Testis (tissue), 5 donors: ENCODE measurements at places on chromosomes 5 and 9. TPM values are rescaled to one million over a fixed set of nuclear protein-coding genes. Genes with fewer than 3 reads are reported as not detected.

DNA sequence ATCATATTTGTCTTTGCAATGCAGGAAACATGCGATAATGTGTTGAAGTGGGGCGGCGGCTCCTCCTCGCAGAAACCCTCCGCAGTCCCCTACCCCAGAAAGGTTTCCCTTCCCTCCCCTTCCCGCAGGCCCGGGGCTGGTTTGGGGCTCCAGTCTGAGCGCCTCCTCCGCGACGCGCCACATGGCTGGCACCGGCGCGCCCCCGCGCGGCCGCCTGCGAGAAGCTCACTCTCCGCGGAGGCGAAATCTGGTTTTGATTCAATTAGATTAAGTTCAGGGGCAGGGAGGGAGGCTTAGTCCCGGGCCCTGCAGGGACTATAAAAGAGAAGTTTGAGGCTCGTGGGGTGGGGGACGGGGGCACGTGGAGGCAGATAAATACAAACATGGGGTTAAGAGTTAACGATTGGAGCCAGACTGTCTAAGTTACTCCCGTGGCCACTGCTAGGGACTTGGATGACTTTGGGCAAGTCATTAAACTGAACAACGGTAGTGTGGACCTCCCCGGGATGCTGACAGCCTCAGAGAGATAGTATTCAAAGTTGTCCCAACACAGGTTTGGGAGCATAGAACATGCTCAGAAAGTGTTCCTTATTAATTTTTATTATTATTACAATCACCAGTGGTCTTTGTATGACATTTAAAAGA lies 69.4 kb downstream of the MSX2 start:
- H3K36me3 ChIP-seq: no peaks in the 10 kb centered on the region
- H3K27ac ChIP-seq: no peak overlapping the region
- H3K4me3 ChIP-seq: no peak overlapping the region

GRCh38 chr5:178785999-178786398 lies 55.5 kb upstream of the ZNF354A start:
- no peak overlapping the region for H3K27ac ChIP-seq
- no peak overlapping the region for H3K4me3 ChIP-seq
- no peaks in the 10 kb centered on the region for H3K36me3 ChIP-seq
- H3K27me3 ChIP-seq: no peaks in the 10 kb centered on the region

GRCh38 chr9:88953381-88954029 lies 37.8 kb upstream of the S1PR3 start:
- no peaks in the 10 kb centered on the region for H3K27me3 ChIP-seq
- H3K27ac ChIP-seq: no peak overlapping the region
- no peaks in the 10 kb centered on the region for H3K36me3 ChIP-seq
- H3K4me1 ChIP-seq: peaks cover 13% of the 10 kb centered on the region
- H3K4me3 ChIP-seq: no peak overlapping the region

DNA sequence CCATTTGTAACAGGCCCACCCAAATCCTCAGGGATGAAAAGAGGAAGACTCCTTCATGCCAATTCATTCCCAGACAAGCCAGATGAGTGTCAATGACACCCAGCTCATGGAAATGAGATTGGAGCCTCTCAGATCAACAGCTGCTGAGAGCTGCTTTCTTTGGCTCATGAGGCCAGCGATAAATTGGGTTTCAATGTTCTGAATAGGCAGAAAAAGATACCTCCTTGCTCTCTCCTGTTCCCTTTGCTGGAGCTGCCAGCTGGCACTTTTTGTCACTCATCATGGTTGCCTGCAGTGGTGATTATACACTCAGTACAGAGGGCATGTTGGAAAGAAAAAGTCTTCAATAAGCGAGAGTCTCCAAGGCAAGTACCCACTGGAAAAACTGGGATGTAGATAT lies 47.1 kb downstream of the SH3RF2 start:
- H3K4me1 ChIP-seq: no peaks in the 10 kb centered on the region
- H3K4me3 ChIP-seq: no peak overlapping the region
- H3K36me3 ChIP-seq: no peaks in the 10 kb centered on the region
- H3K27me3 ChIP-seq: no peaks in the 10 kb centered on the region

PLAC8L1 gene
- 7.8 TPM for total RNA-seq

CBY3 gene
- 12.8 TPM for total RNA-seq

DNA sequence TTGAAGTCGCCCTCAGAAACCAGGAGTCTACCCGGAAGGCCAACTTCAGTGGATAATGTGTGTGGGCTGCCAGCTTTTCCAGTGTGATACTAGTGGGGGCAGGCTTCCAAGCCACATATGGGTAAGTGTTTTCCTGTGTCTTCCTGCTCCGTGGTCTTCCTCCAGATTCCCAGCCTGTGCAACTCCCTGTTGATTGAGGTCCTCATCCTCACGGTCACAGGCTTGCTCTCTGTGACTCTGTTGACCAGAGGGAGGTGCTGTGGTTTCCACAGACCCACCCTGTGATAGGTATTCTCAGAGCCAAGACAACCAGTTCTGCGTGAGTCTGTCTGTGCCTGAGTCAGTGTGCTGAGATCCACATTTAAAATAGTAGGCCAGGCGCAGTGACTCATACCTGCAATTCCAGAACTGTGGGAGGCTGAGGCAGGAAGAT lies 388.0 kb upstream of the IRX2 start:
- no peaks in the 10 kb centered on the region for H3K27me3 ChIP-seq
- DNase-seq: no peak
- H3K4me3 ChIP-seq: no peak overlapping the region
- no peak overlapping the region for H3K27ac ChIP-seq
- no peaks in the 10 kb centered on the region for H3K36me3 ChIP-seq
- H3K4me1 ChIP-seq: no peaks in the 10 kb centered on the region

IFNB1 gene
- total RNA-seq: not detected

LCP2 gene
- 11.5 TPM for total RNA-seq

- no peaks in the 10 kb centered on the region for H3K27me3 ChIP-seq
- H3K4me1 ChIP-seq: no peaks in the 10 kb centered on the region
- H3K36me3 ChIP-seq: no peaks in the 10 kb centered on the region
- no peak for DNase-seq
- H3K27ac ChIP-seq: no peak overlapping the region
- H3K4me3 ChIP-seq: no peak overlapping the region
These were observed 127.5 kb upstream of the PLCXD3 start for GRCh38 chr5:41637869-41638268.

DNA sequence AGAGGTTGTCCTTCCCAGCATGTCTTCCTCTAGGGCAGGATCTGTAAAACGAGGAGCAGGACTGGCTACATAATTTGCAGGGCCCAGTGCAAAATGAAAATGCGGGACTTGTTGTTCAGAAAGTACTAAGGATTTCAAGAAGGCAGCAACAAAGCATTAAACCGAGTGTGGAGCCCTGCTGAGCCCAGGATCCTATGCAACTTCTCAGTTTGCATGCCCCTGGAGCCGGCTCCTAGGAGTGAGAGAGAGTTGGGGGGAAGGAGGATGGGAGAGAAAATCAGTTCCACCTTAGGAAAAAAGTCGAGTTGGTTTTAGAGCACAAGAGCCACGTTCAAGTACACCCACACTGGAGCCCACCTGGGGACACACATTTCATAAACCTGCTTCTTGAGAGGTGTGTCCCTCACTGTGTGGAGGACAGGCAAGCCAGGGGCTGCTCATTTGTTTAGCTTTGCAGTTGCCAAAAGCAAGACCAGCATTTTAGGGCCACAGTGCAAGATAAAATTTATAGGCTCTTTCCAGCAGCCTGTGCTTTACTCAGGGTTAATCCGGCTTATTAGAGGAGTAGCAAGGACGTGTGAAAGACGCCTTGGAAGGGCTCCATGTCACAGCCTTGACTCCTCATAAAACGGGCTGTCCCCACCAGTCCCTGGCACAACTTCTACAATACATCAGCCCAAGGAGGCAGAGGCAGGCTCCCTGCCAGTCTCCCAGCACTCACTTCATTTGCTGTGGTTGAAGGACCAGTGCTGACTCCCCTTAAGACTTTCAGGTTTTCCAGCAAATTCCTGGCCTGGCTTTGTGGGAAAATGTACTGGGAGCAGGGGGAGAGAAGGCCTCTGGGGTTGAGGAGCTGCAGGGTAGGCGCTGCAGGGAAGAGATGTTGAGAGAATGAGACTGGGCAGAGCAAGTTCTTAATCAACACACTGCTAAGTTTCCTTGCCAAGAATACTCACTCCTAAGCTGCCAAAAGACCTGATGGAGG lies 159.7 kb upstream of the SEMA6A start:
- H3K4me3 ChIP-seq: no peak overlapping the region
- H3K27ac ChIP-seq: no peak overlapping the region
- no peaks in the 10 kb centered on the region for H3K27me3 ChIP-seq
- no peaks in the 10 kb centered on the region for H3K36me3 ChIP-seq
- no peaks in the 10 kb centered on the region for H3K4me1 ChIP-seq
- DNase-seq: peak; percentile 18

SPATA31E1 gene
- 4.8 TPM for total RNA-seq

GRCh38 chr5:58545912-58546311 lies 37.0 kb upstream of the RAB3C start:
- no peak overlapping the region for H3K27ac ChIP-seq
- no peaks in the 10 kb centered on the region for H3K36me3 ChIP-seq
- no peak overlapping the region for H3K4me3 ChIP-seq
- no peaks in the 10 kb centered on the region for H3K4me1 ChIP-seq
- no peak for DNase-seq

DNA sequence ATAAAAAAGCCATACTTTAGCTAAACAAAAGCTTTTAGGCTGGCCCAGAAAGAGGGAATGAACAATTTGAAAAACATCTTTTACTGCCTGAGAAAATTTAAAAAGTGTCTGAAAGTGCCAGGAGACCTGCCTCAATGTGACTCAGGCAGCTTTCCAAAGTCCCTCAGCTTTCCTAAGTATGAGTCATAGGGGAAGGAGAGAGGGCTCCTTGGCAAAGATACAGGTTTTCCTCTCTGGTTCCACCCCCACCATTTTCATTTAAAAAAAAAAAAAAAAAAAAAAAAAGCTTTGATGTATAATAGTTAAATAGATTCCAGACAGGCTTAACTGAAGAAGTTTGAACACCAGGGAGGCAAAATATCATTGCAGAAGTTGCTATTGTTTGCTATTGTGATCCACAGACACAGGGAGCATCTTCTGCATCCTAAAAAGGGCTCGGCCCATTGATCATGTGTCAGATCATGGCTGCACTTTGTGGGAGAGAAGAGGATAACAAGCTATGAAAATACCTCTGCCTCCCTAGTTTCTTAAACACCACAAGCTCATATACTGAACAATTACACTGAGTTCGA lies 71.5 kb downstream of the MRPS27 start:
- no peak overlapping the region for H3K27ac ChIP-seq
- H3K4me1 ChIP-seq: peaks cover 31% of the 10 kb centered on the region
- H3K27me3 ChIP-seq: no peaks in the 10 kb centered on the region
- H3K4me3 ChIP-seq: no peak overlapping the region
- DNase-seq: peak; percentile 46
- no peaks in the 10 kb centered on the region for H3K36me3 ChIP-seq

DNA sequence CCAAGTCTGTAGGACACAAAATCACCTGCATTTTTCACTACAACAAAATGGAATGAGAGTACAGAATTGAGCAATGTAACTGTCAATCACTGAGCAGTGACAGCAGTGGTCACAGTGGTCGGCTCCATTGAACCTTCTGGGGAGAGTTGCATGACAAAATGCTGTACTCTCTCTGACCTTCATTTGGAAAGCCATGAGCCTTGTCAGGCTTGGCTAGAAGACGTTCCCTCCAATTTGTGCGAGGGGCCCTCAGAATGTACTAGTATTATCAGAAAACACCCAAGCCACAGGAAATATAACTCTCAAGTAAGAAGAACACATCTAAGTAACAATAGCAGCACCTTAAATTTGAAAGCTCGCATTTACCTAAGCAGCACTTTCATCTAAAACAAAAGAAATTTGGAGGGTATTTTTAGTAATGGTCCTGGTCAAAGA lies 425.6 kb upstream of the MEF2C start:
- no peaks in the 10 kb centered on the region for H3K36me3 ChIP-seq
- no peaks in the 10 kb centered on the region for H3K27me3 ChIP-seq
- no peak overlapping the region for H3K4me3 ChIP-seq
- no peak overlapping the region for H3K27ac ChIP-seq

- H3K4me3 ChIP-seq: no peak overlapping the region
- no peaks in the 10 kb centered on the region for H3K4me1 ChIP-seq
- H3K27me3 ChIP-seq: no peaks in the 10 kb centered on the region
- H3K27ac ChIP-seq: no peak overlapping the region
- no peaks in the 10 kb centered on the region for H3K36me3 ChIP-seq
These were observed 348.0 kb downstream of the ZNF608 start for GRCh38 chr5:124398460-124398859.

DNA sequence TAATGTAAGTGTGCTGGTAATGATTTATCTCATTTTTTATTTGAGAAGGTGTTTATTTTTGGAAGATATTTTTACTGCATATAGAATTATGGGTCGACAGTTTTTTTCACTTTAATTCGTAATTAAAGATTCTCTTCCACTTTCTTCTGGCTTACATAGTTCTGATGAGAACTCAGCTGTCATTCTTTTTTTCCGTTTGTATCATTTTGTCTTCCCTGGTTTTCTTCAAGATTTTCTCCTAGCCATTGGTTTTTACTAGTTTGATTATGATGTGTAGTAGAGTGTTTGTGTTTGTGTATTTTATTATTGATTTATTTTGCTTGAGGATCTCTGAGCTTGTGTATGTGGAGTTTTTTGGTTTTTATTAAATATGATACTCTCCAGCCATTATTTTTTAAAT lies 21.7 kb downstream of the SLF1 start:
- no peaks in the 10 kb centered on the region for H3K4me1 ChIP-seq
- DNase-seq: no peak
- no peak overlapping the region for H3K4me3 ChIP-seq
- no peak overlapping the region for H3K27ac ChIP-seq
- H3K36me3 ChIP-seq: no peaks in the 10 kb centered on the region

DNA sequence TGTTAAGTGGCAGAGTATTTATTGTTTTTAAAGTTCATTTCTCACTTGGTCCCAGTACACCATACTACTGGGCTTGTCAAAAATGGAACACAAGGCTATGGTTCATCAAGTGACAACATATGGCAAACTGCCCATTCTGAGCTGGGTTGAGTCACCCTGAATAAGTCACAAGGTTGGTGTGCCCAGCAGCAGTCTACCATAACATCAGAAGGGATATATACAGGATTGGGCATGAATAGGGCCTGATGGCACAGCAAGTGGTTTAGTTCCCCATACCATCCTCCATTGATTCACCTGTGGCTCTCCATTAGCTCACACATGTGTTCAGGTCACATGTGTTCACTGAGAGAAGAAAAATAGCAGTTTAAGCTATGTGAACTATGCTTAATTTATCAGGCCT lies 249.8 kb upstream of the PRDM9 start:
- no peak overlapping the region for H3K27ac ChIP-seq
- no peaks in the 10 kb centered on the region for H3K4me1 ChIP-seq
- DNase-seq: no peak
- H3K4me3 ChIP-seq: no peak overlapping the region

DNA sequence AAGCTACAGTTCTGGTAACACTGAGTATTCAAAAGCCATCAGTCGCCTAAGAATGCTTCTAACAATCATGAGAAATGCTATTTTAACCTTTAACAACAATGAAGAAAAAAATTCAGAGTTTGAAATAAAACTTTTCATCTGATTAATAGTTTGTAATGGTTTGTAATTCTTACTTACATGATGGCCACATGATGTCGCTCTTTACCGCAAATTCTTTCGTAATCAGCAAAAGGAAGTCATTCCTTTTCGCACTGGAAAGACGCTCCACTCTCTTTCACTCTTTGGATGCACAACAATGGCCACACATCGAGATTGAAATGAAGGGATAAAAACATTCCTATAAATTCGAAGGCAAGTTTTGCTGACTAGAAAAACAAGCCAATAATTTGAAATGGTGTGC lies at the start of gene PCDHA7:
Gene PCDHA7, plus strand, starts transcription at position 277 of the 400 bp plus-strand sequence. Its CDS starts 115 bp downstream, at position 392.
- no peaks in the 10 kb centered on the region for H3K36me3 ChIP-seq
- H3K27me3 ChIP-seq: no peaks in the 10 kb centered on the region
- no peak within 1 kb of the TSS for H3K27ac ChIP-seq
- DNase-seq: no peak
